NCI-H774 (cell line): ENCODE measurements at places on chromosomes 1 and 21.

DNA sequence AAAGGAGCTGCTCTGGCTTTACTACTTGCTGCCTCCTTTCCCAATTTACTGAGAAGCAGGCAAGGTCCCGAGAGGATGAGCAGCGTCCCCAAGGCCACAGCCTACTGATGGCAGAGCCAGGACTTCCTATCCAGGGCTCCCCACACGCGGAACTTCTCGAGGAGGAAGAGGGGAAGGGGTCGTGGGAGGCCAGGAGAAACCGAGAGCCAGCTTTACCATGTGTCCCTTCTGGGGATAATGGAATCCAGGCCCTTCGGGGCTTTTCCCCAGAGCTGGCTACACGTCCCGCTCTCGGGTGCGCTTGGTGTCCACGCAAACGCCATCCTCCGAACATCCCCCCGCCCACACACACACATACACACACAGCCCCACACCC is 4.3 kb upstream of the CCN1 start:
- no peak for DNase-seq

DNA sequence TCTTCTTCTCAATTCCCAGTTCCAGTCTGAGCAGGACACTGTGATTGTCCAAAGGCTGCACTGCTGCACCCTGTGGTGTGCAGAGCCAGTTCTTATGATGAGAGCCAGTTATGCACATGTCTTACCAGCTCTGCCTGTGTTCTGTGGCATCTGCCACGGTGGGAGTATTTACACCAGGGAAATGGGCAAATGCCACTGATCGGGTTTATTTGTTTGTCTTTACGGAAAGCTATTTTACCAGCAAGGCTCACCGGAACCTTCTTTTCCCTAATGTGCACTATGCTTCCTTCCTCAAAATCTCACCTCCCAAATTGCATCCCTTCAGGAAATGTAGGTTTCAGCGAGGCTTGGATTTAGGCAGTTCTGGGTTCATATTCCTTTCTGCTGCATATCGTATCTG is 49.0 kb downstream of the EVA1C start:
- no peak for DNase-seq

DNA sequence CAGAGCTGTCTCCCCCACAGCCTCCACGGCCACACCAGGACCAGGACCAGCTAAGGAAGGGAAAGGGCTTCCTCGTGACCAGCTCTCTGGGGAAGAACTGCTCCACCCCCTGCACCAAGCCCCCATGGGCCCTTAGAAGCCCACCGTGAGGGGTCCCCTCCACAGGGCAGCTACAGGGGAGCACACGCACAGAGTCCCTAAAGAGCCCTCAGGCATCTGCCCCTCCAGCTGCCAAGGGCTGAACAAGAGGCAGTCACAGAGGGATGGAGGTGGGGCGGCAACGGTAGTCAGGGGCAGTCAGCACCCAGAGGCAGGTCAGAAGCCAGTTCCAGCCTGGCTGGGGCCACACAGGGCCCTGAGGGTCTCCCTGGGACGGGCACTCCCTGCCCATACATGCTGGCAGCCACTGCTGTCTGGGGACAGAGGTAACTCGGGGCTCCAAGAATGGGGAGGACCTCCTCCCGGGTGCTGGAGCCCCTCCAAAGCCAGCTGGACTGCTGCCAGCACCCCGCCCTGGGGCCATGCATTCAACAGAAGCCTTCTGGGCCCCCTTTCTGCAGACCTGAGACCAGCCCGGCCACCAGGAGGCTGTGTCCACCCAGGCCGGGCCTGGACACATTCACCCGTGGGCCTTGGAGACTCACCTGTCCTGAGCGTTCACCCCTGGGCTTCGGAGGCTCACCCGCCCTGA is 18.7 kb downstream of the SLC19A1 start:
- no peak for DNase-seq

- no peak for DNase-seq
Measured at GRCh38 chr1:206580438-206581113, 31.7 kb downstream of the EIF2D start.

DNA sequence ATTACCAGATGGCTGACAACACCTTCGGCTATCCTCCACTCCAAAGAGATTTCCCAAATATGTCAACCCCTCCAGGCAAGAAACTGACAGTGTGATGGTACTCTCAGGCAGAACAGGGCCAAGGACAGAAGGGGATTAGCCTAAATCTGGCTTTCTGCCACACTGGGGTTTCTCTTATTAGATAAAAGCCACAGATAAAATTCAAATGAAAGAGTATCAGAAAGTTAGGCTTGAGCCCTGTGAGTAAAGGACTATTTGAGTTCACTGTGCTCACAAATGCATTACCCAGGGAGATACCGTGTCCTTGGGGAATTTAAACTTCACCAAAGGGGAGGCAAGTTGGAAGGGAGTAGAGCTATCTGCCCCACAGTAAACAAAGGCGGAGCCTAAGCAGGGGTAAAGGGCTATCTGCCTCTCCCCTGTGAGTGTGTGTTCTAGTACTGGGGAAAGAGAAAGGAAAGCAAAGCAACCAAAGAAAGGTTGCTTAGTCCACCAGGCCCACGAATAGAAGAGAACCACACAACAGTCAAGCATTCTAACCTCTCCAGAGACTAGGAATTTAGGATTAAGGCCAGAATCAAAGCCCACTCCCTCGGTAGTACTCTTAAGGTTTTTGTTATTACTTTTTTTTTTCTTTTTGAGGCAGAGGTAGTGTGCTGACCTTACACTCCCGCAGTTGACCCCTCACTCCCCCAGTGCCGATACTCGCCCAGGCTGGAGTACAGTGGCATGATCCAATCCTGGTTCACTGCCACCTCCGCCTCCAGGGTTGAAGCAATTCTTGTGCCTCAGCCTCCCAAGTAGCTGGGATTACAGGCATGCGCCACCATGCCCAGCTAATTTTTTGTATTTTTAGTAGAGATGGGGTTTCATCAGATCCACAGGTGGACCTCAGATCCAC is 12.7 kb downstream of the TPM3 start:
- no peak for DNase-seq

DNA sequence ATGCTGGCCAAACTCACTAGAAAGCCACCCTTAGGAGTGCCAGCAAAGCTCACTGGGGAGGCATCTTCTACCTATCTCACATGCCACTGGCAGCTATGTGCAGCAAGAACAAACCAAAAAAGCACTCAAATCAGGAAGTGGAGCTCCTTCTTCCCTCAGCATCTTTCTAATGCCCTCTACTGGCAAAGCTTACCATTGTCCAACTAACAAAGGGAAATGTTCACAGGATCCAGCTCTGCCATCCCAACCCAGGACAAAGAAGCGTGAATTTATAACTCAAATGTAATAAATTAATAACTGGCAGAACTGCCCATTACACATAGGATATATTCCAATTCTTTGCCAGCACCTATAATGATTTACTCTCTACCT is 38.9 kb downstream of the LEPR start:
- DNase-seq, result no peak

GRCh38 chr21:43585924-43586413 is 73.3 kb downstream of the HSF2BP start:
- no peak for DNase-seq

DNA sequence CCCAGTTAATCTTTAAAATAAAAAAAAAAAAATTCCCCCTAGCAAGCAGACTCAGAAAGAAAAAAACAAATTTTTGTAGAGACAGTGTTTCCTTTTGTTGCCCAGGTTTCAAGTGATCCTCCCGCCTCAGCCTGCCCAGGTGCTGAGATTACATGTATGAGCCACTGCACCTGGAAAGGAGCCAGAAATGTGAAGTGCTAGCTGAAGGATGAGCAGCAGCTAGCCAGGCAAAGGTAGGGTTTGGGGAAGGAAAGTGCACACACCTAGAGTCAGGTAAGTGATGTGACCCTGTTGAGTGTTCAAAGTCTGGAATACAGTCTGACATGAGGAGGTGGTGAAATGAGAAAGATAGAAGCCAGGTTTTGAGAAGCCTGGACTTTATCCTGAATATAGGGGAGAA is 1.7 kb downstream of the AKR1A1 start:
- DNase-seq, result peak; percentile 59

- no peak for DNase-seq
Measured at GRCh38 chr21:45319461-45320211, 31.9 kb upstream of the POFUT2 start.

DNA sequence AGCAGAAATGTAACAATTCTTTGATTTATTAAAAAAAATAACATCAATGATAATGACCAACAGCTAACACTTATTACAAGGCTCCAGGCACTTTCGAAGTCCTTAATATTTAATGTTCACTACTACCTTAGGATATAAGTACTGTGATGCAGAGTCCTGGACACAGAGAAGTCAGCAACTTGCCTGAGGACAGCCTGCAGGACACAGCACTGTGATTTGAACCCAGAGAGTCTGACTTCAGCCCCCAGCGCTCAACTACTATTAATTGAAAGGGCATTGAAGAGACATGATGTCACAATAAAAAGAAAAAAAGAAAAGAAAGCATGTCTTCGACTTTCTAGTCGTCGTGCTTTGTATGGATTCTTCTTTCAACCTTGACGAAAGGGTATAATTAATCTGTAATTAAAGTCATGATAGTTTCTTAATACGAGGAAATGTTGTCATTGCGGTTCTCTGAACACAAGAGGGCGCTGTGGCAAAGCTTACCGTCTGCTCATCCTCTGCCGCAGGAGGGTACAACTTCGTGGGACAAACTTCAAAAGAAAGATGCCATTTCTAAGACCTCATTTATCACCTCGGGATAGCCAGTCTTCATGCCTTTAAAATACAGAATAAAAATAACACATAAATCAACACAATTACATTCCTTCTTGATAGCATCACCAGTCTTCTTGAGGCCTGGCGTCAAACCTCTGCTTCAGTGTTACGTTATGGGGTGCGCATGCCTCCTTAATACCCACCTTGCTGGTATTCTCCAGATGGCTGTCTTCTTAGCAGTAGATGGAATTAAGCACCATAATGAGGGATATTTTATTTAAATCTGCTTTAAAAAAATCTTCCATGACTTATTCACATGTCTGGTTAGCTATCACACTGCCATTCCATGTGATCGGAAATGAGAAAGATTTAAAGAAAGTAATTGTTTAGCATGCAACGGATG is 240.1 kb downstream of the DISC1 start:
- peak; percentile 51 for DNase-seq

GRCh38 chr1:109185357-109185756 is 28.4 kb upstream of the SARS1 start:
- DNase-seq, result no peak

DNA sequence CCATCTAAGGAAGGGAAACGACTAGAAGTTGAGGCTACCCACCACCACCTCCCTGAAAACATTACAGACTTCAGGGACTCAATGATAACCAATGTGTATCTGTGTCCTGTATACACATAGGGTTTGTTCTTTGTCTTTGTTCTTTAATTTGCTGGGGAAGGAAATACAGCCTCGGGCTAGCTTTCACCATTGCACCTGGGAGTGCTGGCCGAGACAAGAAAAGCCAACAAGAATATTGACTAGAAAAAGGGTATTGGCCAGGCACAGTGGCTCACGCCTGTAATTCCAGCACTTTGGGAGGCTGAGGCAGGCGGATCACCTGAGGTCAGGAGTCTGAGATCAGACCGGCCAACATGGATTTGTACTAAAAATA is 50.4 kb downstream of the MDM4 start:
- DNase-seq, result no peak

DNA sequence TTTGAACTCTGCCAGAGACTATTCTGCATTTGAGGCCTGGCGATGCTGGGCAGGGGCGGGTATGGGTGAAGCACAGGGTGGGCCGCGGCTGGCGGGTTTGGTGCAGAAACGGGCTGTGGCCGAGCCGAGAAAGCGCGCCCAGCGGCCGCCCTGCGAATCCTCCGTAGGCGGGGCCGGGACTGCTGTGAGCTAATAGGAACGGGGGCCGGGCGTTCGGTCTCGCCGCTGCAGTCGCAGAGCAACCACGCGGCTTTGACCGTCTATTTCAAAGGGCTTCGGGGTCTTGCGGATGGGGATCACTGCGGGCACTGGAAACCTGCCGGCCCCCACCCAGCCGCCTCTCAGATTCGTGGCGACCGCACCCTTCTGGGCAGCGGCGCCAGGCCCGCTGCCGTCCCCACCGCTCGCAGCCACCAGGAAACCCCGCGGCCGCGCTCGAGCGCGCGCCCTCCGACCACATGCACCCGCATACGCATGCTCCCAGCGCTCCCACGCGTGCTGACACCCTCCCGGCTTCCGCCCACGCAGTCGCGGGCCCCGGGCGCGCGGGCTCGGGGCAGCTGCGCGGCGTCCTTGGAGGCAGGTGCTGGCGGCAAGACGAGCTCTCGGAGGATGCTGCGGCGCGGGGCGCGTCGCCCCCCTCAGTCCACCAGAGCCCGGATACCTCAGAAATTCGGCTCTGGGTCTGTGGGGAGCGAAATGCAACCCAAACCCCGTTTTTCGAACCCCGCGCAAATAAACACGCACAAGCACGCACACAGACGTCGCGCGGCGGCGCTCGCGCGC is 32.6 kb downstream of the DNTTIP2 start:
- peak; percentile 78 for DNase-seq

- DNase-seq, result no peak
Measured at GRCh38 chr21:42118901-42119300, 47.8 kb downstream of the UMODL1 start.

DNA sequence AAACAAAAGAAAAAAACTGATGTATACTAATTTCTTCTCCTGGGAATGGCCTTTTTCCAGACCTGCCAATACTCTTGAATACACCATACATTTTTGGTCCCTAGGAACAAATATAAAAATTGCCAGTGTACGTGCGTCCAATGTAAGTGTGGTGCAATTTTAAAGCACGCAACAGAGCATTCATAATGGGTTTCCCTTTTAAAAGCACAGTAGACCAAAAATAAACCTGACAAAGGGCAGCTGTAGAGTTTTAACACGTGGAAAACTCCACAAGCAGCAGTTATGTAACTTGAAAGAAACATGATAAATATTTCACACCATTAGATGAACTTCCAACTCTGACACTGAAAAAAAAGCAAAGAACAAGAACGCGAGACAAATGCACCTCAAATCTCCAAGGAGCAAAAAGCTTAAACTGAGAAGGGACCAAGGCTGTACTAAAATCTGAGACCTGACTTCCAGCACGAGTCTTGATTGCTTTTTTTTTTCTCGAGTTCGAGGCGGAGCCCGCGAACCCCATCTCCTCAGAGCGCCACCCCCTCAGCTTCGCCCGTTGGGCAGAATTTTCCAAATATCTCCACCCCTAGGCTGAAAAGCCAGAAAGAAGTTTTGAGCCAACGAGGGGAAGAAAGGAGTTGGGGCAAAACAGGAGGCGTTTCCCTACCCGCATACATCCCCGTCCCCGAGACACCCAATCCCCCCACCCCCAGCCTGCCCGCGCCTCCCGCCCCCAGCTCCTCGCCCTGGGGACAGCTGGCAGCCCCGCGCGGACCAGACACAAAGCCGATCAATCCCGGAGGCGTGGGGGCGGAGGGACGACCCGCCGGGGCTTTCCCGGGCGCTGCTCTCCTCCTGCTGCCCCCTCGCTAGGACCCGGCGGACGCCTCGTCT is at the start of gene JAM2:
Gene JAM2 (plus strand): TSS at position 599 of the 891 bp plus-strand sequence. CDS start 564 bp downstream, outside the sequence.
- no peak for DNase-seq
